ENCODE measurements at places on chromosomes 13 and 19. TPM values are rescaled to one million over a fixed set of nuclear protein-coding genes. Genes with fewer than 3 reads are reported as not detected.

The AMER2 gene
- total RNA-seq: not detected

The USP12 gene
- 10.3 TPM for total RNA-seq

The TMPRSS9 gene
- not detected for total RNA-seq

The ATP1A3 gene
- 2.1 TPM for total RNA-seq

The TICAM1 gene
- 0.64 TPM for total RNA-seq

The ANGPTL8 gene
- total RNA-seq: not detected

The ZNF557 gene
- total RNA-seq: 14.2 TPM

The CBLC gene
- not detected for total RNA-seq

The EFNB2 gene
- 6.7 TPM for total RNA-seq

The ZNF665 gene
- total RNA-seq: 5.2 TPM

The ZNF486 gene
- total RNA-seq: 12.0 TPM

The KIR3DL1 gene
- total RNA-seq: not detected

The FPR2 gene
- not detected for total RNA-seq

The PPP1R37 gene
- total RNA-seq: 8.0 TPM

The GPR18 gene
- not detected for total RNA-seq

The IFNL1 gene
- total RNA-seq: not detected

The CLEC17A gene
- total RNA-seq: not detected

The PBX4 gene
- 0.10 TPM for total RNA-seq

The URAD gene
- not detected for total RNA-seq

The ZNF729 gene
- 0.08 TPM for total RNA-seq

The ZNF649 gene
- total RNA-seq: 11.5 TPM

The KLK8 gene
- not detected for total RNA-seq

The PALM3 gene
- 2.0 TPM for total RNA-seq

The CCDC61 gene
- total RNA-seq: 1.4 TPM

The USHBP1 gene
- not detected for total RNA-seq

The ZIC2 gene
- 0.27 TPM for total RNA-seq

The HCST gene
- total RNA-seq: not detected

The CYP4F8 gene
- total RNA-seq: not detected

The CRB3 gene
- total RNA-seq: not detected

The STAP2 gene
- total RNA-seq: 0.78 TPM

The PGLYRP1 gene
- not detected for total RNA-seq

The LGI4 gene
- total RNA-seq: not detected

The ZNF548 gene
- total RNA-seq: 15.0 TPM

The SPIB gene
- total RNA-seq: 0.10 TPM

The KIR2DL3 gene
- not detected for total RNA-seq

The SELENOV gene
- total RNA-seq: not detected

The IGFL1 gene
- not detected for total RNA-seq

The PLPP2 gene
- 138 TPM for total RNA-seq

The CGB7 gene
- not detected for total RNA-seq
